ENCODE measurements at places on chromosomes 7 and 10. TPM values are rescaled to one million over a fixed set of nuclear protein-coding genes. Genes with fewer than 3 reads are reported as not detected.

- DNase-seq: no peak
These were observed 34.5 kb downstream of the COL1A2 start for GRCh38 chr7:94429153-94429552.

GRCh38 chr7:90850066-90850465, 253.9 kb downstream of the CDK14 start:
- no peak for DNase-seq

The OR2A1 gene
- total RNA-seq: 0.05 TPM

- DNase-seq: no peak
These were observed 314.4 kb downstream of the PTPRN2 start for GRCh38 chr7:158273138-158273651.

DNA sequence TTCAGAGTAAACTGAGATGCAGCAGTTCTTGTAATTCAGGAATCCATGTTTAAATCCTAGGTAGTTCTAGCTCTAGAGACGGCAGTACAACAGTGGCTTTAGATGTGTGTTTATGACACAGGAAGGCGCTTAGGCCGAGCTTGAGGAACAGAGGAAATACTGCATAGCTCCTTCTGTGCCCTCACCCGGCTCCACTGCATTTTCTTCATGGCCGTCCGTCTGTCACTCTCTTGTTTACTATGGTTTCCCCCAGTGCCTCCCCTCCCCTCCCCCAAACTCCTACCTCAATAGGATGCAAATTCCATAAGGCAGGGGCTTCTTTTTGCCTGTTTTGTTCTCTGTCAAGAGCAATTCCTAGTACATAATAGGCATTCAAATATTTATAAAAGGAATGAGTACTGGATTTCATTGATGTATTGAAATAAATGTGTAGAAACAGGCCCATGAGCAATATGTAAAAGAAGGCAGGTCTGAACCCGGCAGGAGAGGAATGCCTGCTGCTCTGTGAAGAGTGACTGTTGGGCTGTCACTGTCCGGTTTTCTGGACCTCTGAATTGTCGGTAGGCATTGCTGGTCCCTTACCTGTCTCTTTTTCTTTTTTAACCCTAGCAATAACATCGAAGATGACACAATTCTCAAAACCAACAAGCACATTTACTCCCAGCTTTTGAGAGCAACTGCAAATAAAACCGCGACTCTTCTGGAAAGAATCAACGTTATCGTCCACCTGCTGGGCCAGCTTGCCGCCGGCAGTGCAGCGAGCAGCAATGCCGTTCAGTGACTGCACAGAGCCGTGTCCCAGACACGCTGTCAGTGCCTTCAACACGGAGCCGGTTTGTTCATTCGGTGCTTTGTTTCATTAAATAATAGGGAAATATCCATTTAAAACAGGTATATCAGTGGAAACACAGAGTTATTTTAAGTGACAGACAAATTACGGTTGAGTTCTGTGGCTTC, 12.7 kb downstream of the MMP21 start:
- DNase-seq: no peak

- DNase-seq: no peak
These were observed 73.9 kb downstream of the EBF3 start for GRCh38 chr10:129890170-129890569.

- DNase-seq: no peak
These were observed 20.2 kb upstream of the ELFN1 start for GRCh38 chr7:1649751-1650326.

DNA sequence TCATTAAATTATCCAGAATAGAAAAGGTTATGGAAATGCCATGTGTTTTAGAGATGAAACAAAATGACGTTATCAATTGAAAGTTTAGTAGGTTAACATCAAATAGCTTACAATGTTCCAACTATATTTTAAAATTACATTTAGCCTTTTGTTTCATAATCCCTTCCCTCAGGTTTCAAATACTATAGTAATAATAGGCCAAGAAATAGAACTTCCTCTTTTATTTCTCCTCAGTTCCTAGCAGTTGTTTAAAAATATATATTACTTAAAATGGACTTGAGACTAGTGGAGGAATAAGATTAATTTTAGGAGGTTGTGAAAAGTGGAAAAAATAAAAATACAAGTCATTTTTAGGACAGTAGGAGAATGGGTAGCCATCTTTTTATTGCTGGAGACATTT, 16.4 kb upstream of the PDSS1 start:
- DNase-seq: no peak

Measured in renal cortical epithelial cell (primary cell).